Thyroid gland (tissue), 4 donors: ENCODE measurements at places on chromosomes 11 and 22. TPM values are rescaled to one million over a fixed set of nuclear protein-coding genes. Genes with fewer than 3 reads are reported as not detected.

B3GAT1 gene
- 5.9 TPM for total RNA-seq

GRCh38 chr11:75428281-75428724, 4.7 kb downstream of the KLHL35 start:
- no peak overlapping the region for H3K27ac ChIP-seq
- H3K4me3 ChIP-seq = no peak overlapping the region
- H3K36me3 ChIP-seq = no peaks in the 10 kb centered on the region
- no peaks in the 10 kb centered on the region for H3K27me3 ChIP-seq
- peaks cover 16% of the 10 kb centered on the region for H3K4me1 ChIP-seq

- H3K4me1 ChIP-seq = no peaks in the 10 kb centered on the region
- H3K4me3 ChIP-seq = no peak overlapping the region
- no peaks in the 10 kb centered on the region for H3K27me3 ChIP-seq
- H3K27ac ChIP-seq = no peak overlapping the region
- DNase-seq = no peak
These were observed 6.7 kb downstream of the TRPT1 start for GRCh38 chr11:64219354-64219684.

DNA sequence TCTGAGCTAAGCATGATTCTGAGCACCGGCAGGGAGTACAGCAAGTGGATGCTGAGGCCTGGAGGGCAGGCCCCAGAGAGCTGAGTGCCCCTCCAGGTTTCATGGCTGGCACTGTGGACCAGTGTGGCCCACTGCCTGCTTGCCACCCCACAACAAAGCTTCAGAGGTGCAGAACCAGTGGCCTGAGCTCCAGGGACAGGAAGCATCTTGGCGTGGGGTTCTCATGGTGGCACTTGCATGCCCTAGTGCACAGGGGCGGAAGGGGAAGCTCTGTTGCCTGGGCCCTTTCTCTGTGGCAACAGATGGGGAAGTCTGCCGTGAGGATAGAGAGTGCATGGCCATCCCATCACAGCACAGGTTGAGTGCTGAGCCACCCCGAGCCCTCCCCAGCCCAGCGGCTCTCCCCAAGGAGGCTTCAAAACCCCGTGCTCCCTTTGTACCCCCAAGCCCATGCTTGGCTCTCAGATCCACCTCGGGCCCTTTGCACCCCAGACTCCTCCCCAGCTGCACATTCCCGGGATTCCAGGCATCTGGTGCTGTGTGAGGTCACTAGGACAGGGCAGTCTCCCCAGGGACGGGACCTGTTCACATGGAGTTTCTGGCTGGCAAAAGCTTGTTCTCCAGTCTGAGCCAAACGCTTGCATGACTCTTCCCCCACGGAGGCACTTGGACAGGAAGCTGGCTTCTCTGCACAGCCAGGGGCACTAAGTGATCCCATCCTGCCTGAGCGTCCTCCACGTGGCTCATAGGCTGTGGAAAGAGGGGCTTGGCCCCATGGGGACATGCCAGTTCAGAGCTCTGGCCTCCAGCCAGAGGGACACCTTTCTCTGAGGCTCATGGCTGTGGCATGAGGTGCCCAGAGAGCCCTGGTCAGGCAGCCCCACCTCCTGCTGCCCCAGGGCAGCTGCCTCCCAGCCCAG, 4.2 kb downstream of the SLC25A1 start:
- no peak overlapping the region for H3K27ac ChIP-seq
- DNase-seq = peak; percentile 32
- no peak overlapping the region for H3K4me3 ChIP-seq
- no peaks in the 10 kb centered on the region for H3K36me3 ChIP-seq
- no peaks in the 10 kb centered on the region for H3K27me3 ChIP-seq
